ENCODE measurements at places on chromosomes 6 and 20.

- peak; percentile 57 for DNase-seq
Measured at GRCh38 chr6:16760516-16761470, at the start of gene ATXN1. TSS of gene ATXN1 (minus strand) at chr6:16761460.

GRCh38 chr6:90204327-90205056 lies 92.2 kb downstream of the BACH2 start:
- DNase-seq = no peak

DNA sequence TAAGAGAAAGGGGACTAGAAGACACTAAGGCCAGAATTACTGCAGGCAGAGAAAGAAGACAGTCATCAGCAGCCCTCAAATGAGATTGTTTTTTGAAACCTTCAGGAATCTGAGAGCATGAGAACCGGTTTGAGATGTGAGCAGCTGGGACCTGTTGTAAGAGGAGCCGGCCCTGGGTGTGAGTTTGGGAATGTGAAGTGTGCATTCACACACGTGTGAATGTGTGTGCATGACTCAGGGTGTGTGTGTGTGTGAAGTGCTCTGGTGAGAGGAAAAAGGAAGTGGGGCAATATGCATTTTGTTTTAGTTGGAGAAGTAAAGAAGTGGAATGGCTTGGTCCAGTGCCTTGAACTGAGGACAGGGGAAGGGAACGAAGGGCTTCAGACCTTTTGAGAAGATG lies 4.3 kb downstream of the SCUBE3 start:
- DNase-seq = no peak

GRCh38 chr20:32358632-32358882 lies 426 bp downstream of the ASXL1 start:
- DNase-seq = peak; percentile 67

DNA sequence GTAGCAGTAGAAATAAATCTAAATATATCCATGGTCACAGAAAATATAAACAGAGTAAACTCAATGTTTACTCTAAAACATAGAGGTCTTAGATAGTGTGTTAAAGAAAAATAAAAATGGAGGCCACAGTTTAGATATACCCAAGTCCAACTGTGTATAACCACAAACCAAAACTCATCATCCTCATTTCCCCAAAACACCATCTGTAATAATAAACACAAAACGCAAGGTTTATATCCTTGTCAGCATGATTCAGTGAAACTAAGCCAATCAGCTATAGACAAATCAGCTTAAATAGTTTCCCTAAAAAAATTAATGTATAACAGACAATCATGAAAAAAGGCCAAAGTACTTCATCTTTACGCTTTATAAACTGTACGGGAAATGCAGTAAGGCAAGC lies 2.7 kb upstream of the HACE1 start:
- DNase-seq = no peak

DNA sequence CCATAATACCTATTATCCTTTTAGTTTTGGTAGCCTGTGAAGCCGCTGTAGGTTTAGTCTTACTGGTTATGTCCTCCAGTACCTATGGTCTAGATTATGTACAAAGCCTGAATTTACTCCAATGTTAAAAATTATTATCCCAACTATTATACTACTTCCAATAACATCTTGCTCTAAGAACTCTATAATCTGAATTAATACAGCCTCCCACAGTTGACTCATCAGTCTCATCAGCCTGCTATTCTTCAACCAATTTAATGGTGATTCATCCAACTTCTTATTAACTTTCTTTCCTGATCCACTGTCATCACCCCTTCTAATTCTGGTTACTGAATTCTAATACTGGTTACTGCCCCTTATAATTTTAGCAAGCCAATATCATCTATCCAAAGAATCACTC lies 370.3 kb upstream of the OPRM1 start:
- no peak for DNase-seq

- no peak for DNase-seq
Measured at GRCh38 chr6:80636689-80637088, 530.2 kb downstream of the BCKDHB start.

- no peak for DNase-seq
Measured at GRCh38 chr6:10031617-10032016, 383.3 kb downstream of the TFAP2A start.

DNA sequence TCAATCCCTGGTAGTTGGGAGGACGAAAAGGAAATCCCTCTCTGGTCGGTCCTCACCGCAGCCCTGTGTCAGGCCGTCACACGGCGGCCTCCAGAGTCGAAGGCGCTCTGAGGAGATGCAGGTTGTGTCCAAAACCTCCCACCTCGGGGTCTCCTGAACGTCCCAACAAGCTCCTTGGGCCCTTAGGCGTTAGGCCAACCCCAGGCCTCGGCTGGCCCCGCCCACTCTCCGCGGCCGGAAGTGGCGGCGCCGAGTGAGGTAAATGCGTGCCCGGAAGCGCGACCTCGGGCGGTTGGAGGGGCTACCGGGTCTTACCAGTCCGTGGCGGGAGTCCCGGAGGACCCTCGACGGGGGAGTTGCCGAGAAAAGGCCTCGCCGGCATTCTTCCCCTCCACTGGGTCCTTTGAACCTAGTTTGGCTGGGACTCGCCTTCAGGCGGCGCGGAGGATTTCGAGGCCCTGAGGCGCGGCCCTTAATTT lies at the start of gene TDRD6:
Gene TDRD6 (plus strand): TSS at position 267 of the 479 bp plus-strand sequence. CDS start 244 bp downstream, outside the sequence.
- no peak for DNase-seq

DNA sequence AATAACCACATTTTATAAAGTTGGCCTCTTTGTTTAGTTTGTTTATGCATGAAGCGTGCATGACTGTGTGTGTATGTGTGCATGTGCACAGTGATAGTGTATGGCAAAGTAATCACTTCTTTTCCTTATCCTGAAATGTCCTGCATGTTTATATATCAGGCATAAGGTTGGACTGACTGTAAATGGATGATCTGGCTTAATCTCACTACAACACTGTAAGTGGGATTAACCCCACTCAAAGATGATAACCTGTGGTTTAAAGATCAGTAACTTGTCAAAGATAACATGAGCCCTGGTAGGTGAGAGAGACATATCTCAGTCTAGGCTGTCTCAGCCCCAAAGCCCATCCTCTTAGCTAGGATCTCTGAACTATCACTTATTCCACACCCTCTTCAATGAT lies 376.6 kb upstream of the TSHZ2 start:
- no peak for DNase-seq

DNA sequence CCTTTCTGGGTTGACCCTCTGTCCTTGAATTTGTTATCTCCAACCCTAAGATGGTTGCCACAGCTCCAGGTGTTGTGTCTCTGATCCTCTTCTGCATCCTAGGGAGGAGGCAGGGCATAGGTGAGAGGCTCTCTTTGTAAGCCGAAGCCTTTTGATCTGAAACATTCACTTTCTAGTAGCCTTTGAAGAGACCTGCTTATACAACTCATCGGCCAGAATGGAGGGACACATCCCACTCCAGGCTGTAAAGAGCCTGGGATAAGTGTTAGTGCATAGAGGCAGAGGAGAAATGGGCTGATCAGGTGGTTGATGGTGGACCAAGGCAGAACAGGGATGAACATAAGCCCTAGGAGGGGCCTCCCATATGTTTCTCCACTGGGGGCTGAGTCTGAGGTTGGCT lies 137.1 kb upstream of the KCNG1 start:
- DNase-seq = no peak

DNA sequence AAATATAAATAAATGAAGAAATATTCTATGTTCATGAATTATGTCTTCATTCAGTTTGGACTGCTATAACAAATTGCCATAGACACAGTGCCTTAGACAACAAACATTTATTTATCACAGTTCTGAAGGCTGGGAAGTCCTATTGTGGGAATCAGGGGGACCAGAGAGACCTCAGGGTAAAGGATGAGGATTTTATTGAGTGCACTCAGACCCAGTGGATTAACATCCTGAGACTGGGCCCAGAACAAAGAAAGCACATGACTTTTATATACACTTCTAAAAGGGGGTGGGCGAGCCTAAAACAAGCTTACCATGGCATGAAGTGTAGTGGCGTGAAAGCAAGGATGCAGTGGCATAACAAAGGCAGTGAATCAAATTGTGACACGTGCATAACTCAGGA lies 26.9 kb upstream of the CBLN4 start:
- DNase-seq = no peak

DNA sequence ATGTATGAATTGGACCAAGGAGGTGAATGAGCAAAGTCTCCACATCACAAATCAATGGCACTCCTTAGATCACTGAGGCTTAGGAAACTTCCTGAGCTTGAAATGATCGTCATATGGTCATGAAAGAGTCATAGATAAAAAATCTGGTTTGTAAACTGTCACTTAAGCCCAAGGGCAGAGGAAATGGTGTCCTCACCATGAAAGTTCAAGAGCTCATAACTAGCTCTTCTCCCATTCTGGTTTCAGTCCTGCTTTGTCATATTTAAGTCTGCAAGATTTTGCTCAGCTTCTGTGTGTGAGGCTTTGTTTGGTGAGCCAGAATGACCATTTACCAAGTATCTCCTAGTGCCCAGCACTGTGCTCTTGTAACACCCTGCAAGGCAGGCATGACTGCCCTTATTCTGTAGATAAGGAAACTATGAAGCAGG lies 60.5 kb downstream of the GJA10 start:
- DNase-seq = no peak
